ENCODE measurements at places on chromosomes 3 and 15.
A peak's percentile ranks its signal among the peaks of the same experiment; 100 is the strongest.

GRCh38 chr3:31840252-31840651, 140.8 kb downstream of the OSBPL10 start:
- no peak for DNase-seq

GRCh38 chr3:192904632-192905289, 12.9 kb downstream of the MB21D2 start:
- DNase-seq: no peak

GRCh38 chr15:43209059-43209824, 11.6 kb downstream of the EPB42 start:
- DNase-seq: no peak

- no peak for DNase-seq
These were observed 2.4 kb upstream of the SKIC8 start for GRCh38 chr15:78301828-78302227.

GRCh38 chr3:153658136-153658535, 463.1 kb upstream of the ARHGEF26 start:
- DNase-seq: peak; percentile 9

- DNase-seq: peak; percentile 95
These were observed 24.1 kb downstream of the SHC4 start for GRCh38 chr15:48939648-48940047.

- no peak for DNase-seq
These were observed 163.6 kb upstream of the PRICKLE2 start for GRCh38 chr3:64388886-64389285.

Data from foreskin fibroblast (primary cell).